Activated naive CD8-positive, alpha-beta T cell treated with anti-CD3 and anti-CD28 coated beads, Interleukin-2, amount 50 U/mL, for 24 hours (primary cell): ENCODE measurements at places on chromosomes 2 and 18.
A peak's percentile ranks its signal among the peaks of the same experiment; 100 is the strongest.

DNA sequence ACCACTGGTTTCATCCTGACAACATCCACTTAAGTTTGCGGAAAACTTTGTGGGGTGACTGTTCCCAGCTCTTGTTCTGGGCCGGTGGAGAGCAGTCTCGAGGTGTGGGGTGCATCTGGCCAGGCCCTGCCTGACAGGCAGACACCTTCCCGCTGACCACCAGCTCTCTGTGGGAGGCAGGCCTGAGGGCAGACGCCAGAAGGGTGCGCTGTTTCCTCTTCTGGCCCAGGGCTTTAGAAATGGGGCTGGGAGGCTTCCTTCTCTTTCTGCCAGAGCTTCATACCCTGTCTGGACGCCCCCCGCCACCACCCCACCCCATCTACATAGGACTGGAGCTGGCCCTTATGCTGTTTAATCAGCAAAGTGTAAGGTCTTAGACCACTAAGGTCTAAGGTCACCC lies 263.8 kb downstream of the LOXHD1 start:
- no peak for DNase-seq
- H3K36me3 ChIP-seq: no peaks in the 10 kb centered on the region
- H3K4me1 ChIP-seq: no peaks in the 10 kb centered on the region
- no peak overlapping the region for H3K27ac ChIP-seq

DNA sequence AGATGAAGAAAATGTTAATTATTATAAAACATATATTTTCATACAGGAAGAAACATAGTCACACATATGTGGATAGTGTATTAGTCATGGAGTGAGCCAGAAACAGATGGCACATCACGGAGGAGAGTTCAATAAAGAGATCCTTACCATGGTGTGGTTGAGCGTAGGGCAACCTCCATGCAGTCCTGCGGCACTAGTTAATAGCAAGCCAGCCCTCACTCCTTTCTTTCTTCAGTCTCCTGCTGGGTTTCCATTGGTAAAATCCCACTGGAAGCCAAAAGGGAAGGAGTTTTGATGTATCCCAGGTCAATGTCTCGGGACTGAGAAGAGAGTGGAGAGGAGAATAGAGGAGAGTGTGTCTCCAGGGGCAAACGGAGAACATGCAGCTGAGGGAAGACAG lies 328.1 kb downstream of the NR4A2 start:
- DNase-seq: no peak
- H3K27me3 ChIP-seq: no peaks in the 10 kb centered on the region
- no peak overlapping the region for H3K4me3 ChIP-seq
- H3K4me1 ChIP-seq: no peaks in the 10 kb centered on the region

- H3K27ac ChIP-seq: peak overlapping the region; percentile 31
- peak overlapping the region; percentile 69 for H3K4me3 ChIP-seq
Observed at GRCh38 chr2:26185304-26185928, 12.5 kb downstream of the GAREM2 start.

DNA sequence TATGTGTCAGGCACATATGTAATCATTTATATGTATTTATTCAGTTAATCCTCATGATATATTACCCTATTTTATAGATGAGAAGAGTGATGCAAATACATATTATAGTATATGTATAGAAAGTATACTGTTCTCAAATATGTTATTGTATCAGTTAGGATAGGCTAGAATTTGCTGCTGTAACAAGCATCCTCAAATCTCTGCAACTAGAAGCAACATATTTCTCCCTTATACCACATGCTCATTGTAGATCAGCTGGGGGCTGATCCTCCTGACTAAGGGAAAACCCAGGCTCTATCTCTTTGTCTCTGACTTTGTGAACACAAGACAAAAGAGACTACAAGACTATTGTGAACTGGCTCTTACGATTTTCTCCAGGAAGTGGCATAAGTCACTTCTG lies 24.8 kb upstream of the HS6ST1 start:
- H3K27ac ChIP-seq: no peak overlapping the region
- H3K36me3 ChIP-seq: no peaks in the 10 kb centered on the region
- H3K4me3 ChIP-seq: no peak overlapping the region
- DNase-seq: no peak
- H3K27me3 ChIP-seq: no peaks in the 10 kb centered on the region

DNA sequence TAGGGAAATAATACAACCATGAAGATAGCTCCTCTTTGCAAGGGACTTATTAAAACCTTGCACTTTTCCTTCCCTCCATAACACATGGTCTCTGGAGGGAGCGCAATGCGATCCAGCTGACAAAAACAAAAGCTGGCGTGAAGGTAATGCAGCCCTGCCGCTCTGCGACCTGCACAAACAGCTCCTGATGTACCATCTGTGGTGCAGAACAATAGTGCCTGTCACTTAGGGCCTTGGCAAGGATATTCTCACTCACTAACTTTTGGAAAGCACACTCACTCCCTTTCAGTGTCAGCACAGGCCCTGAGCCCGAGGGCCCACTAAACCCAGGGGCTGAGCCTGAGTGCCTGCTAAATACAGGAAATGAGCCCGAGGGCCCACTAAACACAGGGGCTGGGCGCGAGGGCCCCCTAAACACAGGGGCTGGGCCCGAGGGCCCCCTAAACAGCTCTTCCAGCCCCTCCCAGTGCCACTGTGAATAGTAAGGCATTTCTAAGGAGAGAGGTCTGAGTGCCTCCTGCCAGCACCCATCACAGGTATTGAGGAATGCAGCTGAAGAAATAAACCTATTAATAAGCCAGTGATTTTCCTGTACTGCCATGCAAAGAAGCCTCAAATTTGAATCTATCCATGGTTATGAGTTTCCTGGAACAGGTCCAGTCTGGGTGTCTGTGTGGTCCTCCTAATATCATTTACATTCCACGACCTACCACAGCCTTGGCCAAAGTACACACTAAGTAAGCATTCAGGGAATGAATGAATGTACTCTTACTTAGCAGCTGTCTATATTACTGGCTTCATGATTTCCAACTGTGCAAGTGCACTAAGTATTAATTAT lies 9.3 kb downstream of the L3MBTL4 start:
- DNase-seq: no peak
- no peaks in the 10 kb centered on the region for H3K27me3 ChIP-seq
- H3K27ac ChIP-seq: no peak overlapping the region

GRCh38 chr18:10499230-10499629 lies 26.6 kb upstream of the NAPG start:
- peaks cover 12% of the 10 kb centered on the region for H3K27me3 ChIP-seq
- H3K4me1 ChIP-seq: peaks cover 11% of the 10 kb centered on the region
- no peak overlapping the region for H3K27ac ChIP-seq
- H3K4me3 ChIP-seq: no peak overlapping the region
